IMR-90 (cell line): ENCODE measurements at places on chromosomes 16 and 17. TPM values are rescaled to one million over a fixed set of nuclear protein-coding genes. Genes with fewer than 3 reads are reported as not detected.

GRCh38 chr16:5108505-5109158 is 11.0 kb upstream of the EEF2KMT start:
- no peak for DNase-seq

- DNase-seq, result no peak
These were observed 387.3 kb downstream of the HS3ST3B1 start for GRCh38 chr17:14688134-14688533.

Gene CCL15
- total RNA-seq, result not detected in 2 replicates

Gene SMIM36
- not detected in 2 replicates for total RNA-seq

DNA sequence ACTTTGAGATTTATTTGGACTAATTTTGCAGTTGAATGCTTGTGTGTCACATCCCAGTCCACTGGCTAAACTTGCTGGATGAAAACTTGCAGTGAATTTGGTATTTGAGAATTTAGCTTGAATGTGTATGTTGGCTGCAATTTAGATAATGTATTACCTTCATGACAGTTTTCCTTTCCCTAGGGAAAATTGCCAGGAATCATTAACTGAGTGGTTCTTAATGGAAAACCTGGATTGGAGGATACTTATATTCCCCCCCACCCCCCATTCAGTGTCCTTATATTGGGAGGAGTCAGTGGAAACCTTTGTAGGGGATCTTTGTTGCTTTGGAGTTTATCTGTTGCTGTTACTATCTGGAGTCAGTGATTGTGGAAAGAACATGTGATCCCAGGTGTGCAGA is 67.6 kb downstream of the KPNA2 start:
- DNase-seq, result no peak

Gene MYOCD
- total RNA-seq, result 19.7 and 20.1 TPM in 2 replicates

Gene ZNF624
- total RNA-seq, result 3.8 and 4.2 TPM in 2 replicates

DNA sequence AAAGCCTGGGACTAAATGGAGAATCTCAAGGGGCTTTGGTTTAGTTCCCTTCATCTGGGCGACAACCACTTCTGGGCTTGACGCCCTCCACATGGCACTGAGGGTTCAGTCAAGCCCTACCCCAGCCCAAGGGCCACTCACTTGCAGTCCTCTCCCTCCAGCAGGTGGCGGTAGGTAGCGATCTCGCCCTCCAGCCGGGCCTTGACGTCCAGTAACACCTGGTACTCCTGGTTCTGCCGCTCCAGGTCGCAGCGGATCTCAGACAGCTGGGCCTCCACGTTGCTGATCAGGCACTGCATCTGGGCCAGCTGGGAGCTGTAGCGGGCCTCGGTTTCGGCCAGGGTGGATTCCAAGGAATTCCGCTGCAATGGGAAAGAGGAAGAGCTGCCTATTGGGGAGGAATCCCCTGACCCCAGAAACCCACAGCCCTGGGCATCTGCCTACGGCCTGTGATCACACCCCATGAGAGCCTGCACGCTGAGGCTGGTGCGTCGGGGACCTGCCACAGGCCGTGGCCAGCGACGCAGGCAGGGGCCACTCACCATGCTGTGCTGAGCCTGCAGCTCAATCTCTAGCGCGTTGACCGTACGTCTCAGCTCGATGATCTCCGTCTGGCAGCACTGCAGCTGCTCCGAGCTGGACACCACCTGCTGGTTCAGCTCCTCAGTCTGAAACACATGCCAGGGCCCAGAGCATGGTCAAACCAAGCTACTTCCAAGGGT is 2.7 kb downstream of the KRT36 start:
- no peak for DNase-seq

GRCh38 chr17:77182205-77183172 is 41.7 kb downstream of the SEC14L1 start:
- no peak for DNase-seq

DNA sequence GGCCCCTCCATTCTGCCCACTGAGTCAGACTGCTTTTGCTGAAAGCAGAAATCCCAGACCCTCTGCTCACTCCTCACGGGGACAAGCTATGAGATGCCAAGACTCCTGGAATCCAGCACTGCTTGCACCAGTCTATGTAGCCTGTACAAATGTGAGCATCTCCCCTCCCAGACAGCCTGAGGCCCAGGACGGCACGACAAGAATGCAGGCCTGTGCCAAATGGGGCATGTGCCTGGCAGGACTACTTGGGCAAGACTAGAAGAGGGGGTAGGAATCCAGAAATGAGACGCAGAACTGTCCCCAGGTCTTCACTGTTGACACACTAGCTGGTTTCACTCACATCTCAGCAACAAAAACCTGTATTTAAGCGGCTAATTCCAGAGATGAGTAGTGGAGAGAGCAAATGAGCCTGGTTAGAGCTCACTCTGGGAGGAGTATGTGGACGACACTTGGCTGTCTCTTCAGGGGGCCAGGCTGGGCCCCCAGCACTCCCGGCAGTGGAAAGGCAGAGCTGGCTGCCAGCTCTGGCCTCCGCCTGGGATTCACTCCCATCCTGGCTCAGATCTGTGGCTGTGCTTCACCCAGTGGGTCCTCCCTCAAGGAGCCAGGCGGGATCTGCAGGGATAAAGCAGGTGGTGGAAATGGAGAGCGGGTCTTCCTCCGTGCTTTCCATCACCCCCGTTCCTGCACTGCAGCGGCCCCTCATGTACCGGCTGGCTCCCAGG is 2.9 kb upstream of the MYO1C start:
- no peak for DNase-seq

Gene BICDL2
- total RNA-seq, result under 0.01 and 0.18 TPM in 2 replicates

DNA sequence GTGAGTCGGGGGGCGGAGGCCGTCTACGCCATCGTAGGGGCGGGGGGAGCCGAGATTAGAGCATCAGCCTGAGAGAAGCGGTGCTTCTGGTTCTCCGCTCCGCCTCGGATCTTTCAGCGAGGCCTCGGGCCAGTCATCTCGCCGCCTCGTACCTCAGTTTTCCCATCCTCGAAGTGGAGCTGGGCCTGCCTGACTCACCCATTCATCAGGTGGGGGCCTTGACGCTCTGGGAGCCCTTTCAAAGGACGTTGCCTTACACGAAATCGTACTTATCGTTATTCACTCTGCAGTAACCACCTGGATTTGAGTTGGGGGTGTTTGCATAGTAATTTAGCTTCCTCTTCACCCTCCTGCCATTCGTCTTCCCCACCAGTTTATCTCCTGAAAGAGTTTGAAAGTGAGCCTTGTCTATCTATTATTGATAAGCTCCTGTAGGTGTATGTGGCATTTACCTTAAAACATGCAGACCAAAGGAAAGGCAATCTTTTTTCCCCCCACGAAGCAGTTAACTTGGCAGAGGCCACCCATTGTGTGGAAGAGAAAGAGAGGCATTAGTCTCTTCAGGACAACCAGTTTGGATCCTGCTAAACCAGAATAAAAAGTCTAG is 674 bp downstream of the TAF15 start:
- peak; percentile 23 for DNase-seq

GRCh38 chr16:8961811-8962390 is 1.8 kb downstream of the USP7 start:
- no peak for DNase-seq

DNA sequence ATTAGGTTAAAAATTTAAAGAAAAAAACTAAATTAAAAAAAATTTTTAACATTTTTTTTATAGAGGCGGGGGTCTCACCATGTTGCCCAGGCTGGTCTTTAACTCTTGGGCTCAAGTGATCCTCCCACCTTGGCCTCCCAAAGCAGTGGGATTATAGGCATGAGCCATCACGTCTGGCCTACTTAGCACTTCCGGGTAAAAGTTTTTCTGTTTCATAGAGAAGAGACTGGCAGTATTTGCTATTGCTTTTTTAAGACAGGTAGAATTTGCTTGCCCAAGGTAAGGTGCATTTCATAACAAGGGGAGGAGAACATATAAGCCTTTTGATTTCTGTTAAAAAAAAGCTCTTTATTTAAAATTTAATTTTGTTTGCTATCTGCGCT is 12.0 kb upstream of the HAPSTR1 start:
- DNase-seq, result no peak

DNA sequence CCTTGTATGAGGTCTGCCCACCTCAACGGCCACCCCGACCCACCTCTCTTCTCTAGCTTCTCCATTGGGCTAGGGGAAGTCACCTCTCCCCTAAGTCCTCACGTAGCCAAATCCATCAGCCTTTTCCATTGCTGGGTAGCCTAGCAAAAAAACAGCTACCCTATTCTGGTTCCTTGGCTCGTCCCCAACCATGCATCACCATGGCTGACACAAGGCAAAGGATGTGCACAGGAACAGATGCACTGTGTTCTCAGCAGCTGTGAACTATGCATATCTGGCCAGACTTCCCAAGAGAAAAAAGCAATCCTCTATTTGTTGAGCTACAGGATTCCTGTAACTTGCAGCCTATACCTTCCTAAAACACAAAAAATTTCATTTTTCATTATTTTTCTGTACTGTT is 22.0 kb upstream of the FLCN start:
- no peak for DNase-seq

Gene SYNGR2
- total RNA-seq, result 11.1 and 14.7 TPM in 2 replicates
